OCI-LY7 (cell line): ENCODE measurements at places on chromosomes 3 and 15. TPM values are rescaled to one million over a fixed set of nuclear protein-coding genes. Genes with fewer than 3 reads are reported as not detected.

DNA sequence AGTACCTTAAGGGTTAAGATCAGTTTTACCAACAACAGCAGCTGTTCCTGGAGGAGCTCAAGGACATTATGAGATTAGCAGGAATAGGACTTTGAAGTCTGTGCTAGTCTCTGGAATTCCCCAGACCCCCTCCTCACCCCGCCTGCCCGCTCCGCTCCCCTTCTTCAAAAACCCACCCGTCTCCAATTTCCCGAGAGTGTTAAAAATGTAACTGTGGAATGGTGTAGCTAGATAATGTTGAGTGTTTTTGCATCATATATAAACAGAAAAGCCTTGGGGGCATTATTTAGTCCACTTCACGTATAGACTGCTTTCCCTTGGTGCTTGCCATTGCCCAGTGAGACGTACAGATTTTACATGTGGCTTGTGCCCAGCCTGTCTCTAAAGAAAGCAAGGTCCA, 65.0 kb upstream of the SEMA6D start:
- DNase-seq = no peak

The NPTN gene
- total RNA-seq = 36.6 and 43.2 TPM in 2 replicates

GRCh38 chr15:80778964-80779657, at the start of gene CEMIP:
Gene CEMIP (plus strand): TSS chr15:80779370. CDS start chr15:80873880, 94,510 bp downstream.
- DNase-seq = no peak

The GCSAM gene
- 195 and 247 TPM in 2 replicates for total RNA-seq

The NOX5 gene
- not detected in 2 replicates for total RNA-seq

The UTS2B gene
- 0.65 and 1.1 TPM in 2 replicates for total RNA-seq

GRCh38 chr3:98793971-98794370, 30.8 kb downstream of the ST3GAL6 start:
- DNase-seq = no peak

DNA sequence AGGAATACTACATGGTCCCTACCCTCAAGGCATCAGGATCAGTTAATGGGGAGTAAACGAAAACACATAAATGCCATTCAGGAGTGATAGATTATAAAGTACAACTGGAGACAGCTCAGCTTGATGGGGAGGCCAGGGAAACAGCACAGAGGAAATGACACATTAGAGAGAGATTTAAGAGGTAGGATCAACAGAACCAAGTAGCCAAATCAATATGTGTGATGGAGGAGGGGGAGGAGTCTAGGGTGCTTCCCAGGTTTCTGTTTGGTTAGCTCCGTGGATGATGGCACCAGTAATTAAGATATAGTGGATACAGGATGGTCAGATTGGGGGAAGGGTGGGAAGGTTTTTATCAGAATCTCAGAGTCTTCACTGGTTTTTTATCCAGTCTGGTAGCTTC, 229.5 kb upstream of the ROPN1 start:
- no peak for DNase-seq

The ACTC1 gene
- not detected in 2 replicates for total RNA-seq

The CIDEC gene
- not detected in 2 replicates for total RNA-seq

GRCh38 chr3:116155841-116156240, 289.4 kb downstream of the LSAMP start:
- no peak for DNase-seq

GRCh38 chr3:62073038-62073437, 300.3 kb downstream of the FEZF2 start:
- DNase-seq = no peak

DNA sequence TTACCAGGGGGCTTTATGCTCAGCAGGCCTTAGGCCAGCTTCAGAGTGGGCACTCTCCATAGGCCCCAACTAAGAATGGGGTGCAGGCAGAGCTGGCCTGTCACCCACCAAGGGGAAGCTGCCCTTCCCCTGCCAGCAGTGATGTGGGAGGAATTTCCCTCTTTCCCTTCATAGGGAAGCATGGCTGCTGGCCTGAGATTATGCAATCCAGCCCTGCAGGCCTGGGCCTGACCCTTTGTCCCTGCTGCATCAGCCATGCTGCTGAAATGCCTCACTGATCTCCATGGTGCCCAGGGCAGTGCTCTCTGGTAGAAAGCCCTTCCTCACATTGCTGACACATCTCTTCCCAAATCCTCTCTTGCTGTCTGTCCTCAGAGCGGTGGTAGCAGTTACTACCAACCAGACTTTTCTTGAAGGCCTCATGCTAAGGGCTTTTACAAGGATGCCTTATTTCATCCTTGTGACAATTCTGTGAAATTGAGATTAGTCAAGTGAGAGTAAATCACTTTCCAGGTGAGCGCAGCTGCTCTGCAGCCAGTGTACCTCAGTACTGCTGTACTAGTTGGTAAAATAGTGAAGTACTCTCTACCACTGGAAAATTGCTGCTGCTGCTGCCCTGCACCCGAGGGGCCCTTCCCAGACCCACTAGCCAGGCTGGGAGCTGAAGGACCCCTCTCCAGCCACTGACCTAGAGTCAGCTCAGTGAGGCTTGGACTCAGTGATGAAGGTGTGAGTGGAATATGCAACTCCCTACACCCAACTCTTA, 33.8 kb downstream of the MRAS start:
- no peak for DNase-seq

- no peak for DNase-seq
These were observed 43.1 kb upstream of the SACM1L start for GRCh38 chr3:45646051-45646585.

The GHSR gene
- not detected in 2 replicates for total RNA-seq

- DNase-seq = no peak
These were observed 7.3 kb downstream of the SRPRB start for GRCh38 chr3:133812872-133813271.

DNA sequence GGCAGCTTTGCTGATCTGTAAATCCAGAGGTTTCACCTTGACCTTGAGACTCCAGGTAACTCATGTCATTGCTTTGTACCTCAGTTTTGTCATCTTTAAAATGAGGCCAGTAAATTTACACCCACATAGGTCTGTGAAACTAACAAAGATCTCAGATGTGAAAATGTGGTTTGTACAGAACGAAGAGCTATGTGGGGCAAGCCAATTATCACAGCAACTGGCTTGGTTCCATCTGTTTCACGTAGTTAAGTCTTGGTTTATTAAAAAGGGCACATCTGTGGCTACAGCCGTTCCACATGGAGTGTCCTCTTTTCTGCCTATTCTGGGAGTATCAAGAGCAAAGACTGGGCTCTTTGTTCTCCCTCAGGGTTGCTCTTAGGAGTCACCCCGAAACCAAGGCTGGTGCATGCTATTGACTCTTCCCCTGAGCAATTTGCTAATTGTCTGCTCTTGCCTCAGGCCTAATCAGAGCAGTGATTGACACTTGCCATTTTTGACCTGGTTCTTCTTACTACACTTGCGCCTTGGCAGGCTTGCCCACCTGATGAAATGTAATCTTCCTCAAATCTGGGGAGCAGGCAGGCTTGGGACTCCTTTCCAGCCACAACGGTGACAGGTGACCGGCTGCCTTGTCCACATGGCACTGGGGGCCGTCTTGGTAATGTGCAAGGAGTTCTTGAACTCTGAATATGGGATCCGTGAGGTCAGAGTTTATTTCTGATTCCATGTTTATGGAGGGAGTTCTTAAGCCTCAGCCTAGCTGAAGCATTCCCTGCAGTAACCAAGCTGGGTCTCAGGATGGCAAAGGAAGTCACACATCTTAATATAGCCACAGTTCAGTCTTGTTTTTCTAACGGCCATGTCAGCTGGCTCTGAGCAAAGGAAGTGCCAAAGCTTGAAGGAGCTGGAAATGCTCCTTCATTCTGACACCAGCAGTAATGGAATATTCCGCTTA, 40.1 kb downstream of the EAF1 start:
- DNase-seq = no peak

GRCh38 chr3:109382588-109382987, 45.2 kb upstream of the DPPA4 start:
- no peak for DNase-seq

GRCh38 chr15:83164771-83165404, 42.7 kb downstream of the HDGFL3 start:
- DNase-seq = no peak

GRCh38 chr15:100050877-100051786, 290.6 kb downstream of the ADAMTS17 start:
- DNase-seq = no peak

The TMC3 gene
- not detected in 2 replicates for total RNA-seq

- peak; percentile 91 for DNase-seq
These were observed 89.5 kb upstream of the CHD2 start for GRCh38 chr15:92810418-92811138.

DNA sequence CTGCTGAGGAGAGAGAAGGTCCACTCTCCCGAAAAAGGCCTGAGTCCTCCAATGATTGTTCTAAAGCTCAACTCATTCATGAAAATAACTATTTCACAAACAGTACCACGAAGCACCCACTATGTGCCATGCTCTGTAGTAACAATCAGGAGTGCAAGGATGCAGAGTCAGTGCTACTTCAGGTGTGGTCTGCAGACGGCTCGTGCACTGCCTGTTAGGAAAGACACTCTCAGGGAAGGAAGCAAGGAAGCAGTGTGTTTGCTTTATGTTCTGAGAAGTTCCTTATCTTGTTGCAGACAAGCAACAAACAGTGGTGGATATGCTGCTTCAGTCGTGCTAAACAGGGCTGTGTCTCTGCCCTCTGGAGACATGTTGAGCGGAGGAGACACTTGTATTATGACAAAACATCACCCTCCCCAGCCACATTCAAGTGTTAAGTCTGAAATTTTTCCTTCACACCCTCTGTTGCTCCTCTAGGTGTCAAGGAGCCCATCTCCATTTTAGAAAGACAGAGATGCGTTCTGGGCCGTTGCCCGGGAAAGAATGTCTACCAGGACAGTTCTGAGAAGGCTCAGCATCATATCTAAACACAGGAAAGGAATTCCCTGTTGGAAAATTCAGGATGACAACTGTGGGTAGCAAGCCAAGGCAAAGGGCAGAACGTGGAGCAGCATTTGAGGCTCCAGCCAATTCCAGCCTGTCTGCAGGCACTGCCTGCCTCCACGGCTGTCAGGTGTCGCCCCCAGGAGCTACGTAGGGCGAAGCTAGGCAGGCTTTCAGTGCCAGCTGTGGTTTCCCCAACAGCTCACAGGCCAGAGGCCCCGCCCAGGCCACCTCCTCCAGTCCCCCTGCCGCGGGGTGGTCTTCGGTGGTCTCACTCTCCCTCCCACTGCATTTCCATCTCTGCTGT, 13.4 kb upstream of the ATP10A start:
- DNase-seq = no peak

DNA sequence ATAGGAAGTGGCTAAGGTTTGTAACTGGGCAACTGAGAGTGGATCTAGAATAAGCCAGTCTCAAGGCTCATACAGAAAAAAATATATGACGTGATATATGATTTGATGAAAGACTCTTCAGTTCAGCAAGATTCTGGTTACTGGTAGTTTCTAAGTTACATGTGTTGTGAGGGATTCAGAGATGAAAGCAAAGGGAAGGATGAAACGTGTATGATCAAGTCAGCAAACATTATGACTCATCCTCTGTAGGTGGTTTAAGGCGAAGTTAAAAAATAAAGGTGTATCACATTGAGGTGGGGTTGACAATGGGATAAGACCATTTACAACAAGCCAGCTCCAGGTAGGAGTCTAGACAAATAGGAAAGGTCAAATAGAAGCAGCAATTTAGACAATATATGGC, 16.2 kb downstream of the TERC start:
- DNase-seq = no peak

GRCh38 chr15:52078876-52079700, 33.5 kb downstream of the BCL2L10 start:
- DNase-seq = peak; percentile 87

DNA sequence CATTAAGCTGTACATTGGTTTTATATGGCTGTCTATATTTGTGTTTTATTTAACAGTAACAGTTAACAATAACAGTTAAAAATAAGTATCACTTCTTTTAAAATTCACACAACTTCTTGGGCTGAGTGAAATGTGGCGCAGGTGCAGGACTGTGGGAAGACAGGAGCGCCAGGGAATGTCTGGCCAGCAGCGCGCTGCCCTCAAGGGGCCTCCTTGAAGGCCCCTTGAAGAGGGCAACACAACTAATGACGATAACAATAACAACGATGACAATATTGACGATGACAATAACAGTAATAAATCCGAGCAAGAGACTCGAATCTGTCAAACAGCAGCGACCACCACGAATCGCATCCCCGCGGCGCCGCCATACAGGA, 411 bp upstream of the PPP2R3A start:
- no peak for DNase-seq

The PIERCE2 gene
- 2.1 and 3.1 TPM in 2 replicates for total RNA-seq

GRCh38 chr3:114320246-114320645, 26.4 kb downstream of the TIGIT start:
- no peak for DNase-seq

The ZNF80 gene
- total RNA-seq = not detected in 2 replicates

DNA sequence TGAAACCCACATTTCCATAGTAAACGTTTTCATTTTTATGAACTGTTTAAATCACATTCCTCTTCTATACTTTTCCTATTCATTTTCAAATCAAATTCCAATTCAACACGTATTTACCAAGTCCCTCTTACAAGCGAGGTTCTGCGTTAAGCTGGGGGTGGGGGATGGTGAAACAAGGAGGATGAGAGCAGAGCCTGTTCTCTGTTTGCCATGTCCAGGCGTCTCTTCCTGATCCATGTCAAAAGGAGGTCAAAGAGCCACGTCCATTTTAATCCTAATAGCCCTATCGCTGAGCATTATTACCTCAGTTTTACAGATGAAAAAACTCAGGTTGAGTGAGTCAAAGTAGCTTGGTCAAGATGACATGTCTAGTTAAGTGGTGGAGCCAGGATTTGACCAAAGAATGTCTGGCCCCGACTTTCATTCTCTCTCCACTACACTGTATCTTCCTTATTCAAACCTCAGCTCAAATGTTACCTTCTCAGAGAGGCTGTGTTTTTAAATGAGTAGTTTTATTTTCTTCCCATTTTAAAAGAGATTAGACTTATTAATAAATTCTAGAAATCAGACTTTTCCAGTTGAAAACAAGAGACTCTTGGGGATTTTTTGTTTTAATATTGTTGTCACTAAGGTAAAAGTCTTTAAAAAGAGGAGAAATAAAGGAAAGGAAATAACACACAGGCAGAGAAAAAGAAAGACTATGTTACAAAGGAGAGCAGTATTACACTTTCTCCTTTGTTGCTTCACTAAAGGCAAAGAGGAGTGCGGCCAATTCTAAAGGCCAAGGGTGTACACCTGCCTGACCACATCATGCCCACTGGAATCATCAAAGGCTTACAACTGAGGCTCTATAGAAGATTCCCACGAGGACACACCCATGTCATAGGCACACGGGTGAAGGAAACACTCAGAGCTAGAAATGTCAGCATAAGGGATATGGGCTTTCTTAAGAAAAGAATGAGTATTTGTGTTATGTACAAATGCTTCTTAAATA, 42.4 kb downstream of the MYO5A start:
- no peak for DNase-seq

- DNase-seq = no peak
These were observed 59.9 kb downstream of the MECOM start for GRCh38 chr3:169603661-169604060.

The HOMER2 gene
- 5.6 and 6.3 TPM in 2 replicates for total RNA-seq

The EXD1 gene
- total RNA-seq = not detected in 2 replicates

The RLBP1 gene
- total RNA-seq = not detected in 2 replicates
